GM19239 (cell line): ENCODE measurements at places on chromosomes 7 and 10.

- DNase-seq, result no peak
Measured at GRCh38 chr10:60853107-60853506, 74.8 kb downstream of the CDK1 start.

- DNase-seq, result no peak
Measured at GRCh38 chr10:117594722-117595121, 52.2 kb downstream of the EMX2 start.

DNA sequence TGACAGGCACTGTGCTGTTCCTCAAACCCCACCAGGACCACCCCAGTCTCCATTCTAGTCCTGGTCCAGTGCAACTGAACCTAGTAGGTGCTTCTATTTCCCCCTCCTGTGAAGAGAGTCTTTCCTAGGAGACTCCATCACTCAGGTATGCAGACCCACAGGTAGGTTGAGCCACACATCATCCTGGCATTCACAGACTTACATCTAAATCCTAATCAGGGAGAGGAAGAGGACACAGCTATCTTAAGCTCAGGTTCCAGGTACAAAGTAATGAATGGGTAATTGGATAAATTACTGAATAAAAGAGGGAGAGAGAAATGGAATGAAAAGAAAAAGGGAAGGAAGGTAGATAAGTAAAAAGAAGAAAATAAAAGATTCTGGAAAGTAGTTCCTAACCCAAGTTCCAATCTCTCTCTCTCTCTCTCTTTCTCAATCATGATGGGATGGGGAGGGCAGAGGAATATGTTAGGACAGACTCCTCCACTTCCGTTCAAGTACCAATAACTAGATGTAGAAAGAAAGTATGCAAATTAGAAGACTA is 139.8 kb upstream of the NAMPT start:
- DNase-seq, result no peak

GRCh38 chr10:119221666-119222065 is 14.3 kb downstream of the GRK5 start:
- no peak for DNase-seq

- DNase-seq, result no peak
Measured at GRCh38 chr10:634256-634655, 55.2 kb downstream of the DIP2C start.

GRCh38 chr7:6398943-6399342 is 48.8 kb downstream of the DAGLB start:
- no peak for DNase-seq

DNA sequence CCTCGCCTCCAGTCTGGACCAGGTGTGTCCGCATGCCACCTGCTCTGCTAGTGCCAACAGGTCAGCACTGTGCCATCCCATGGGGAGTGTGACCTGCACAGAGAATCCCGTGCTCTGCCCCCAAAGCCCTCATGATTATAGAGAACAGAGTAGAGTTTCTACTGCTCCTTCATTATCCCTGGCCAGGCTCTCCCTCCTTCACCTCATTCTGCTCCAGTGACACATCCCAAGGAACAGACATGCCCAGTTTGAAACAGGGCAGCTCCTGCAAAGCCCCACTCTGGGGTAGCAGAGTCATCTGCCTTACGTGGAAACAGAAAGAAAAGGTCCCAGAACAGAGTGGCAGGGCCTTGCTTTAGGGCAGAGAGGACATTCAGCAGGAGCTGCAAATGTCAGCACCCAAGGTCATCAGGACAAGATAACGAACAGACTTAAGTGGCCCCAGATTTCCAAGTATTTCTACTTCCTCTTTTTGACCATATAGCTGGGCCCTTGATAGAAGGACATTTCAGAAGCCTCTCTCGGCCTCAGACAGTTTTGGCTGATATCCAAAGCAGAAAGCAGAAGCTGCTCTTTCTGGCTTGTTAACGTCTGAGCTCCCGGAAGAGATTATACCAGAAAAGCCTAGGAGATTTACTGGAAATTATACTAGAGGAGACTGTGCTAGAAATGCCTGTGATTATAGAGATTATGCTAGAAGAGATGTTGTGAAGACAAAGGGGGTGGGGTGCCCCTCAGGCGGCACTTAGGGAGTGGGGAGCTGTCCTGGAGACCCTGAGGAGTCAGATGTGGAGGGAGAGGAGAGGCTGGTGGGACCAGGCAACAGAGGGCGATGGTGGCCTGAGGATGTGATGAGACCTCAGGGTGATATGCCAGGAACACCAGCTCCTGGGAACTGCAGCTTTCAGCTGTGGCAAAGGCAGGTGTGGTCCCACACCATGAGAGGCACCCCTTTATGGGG is 12.6 kb downstream of the TMEM176B start:
- no peak for DNase-seq

DNA sequence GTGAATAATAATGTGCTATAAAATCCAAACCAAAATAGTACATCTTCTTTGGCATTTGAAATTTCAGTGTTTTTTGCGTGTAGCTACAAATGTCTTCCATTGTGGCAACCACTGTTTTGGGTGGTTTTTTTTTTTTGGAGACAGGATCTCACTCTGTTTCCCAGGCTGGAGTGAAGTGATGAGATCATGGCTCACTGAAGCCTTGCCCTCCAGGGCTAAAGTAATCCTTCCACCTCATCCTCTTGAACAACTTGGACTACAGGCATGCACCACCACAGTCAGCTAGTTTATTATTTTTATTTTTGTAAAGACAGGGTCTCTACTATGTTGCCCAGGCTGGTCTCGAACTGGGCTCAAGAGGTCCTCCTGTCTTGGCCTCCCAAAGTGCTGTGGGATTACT is 455.1 kb downstream of the AUTS2 start:
- no peak for DNase-seq

- peak; percentile 34 for DNase-seq
Measured at GRCh38 chr10:94279835-94280709, 82.7 kb downstream of the NOC3L start.
